C1 segment of cervical spinal cord (tissue), 14 donors: ENCODE measurements at places on chromosomes 3 and 15.

DNA sequence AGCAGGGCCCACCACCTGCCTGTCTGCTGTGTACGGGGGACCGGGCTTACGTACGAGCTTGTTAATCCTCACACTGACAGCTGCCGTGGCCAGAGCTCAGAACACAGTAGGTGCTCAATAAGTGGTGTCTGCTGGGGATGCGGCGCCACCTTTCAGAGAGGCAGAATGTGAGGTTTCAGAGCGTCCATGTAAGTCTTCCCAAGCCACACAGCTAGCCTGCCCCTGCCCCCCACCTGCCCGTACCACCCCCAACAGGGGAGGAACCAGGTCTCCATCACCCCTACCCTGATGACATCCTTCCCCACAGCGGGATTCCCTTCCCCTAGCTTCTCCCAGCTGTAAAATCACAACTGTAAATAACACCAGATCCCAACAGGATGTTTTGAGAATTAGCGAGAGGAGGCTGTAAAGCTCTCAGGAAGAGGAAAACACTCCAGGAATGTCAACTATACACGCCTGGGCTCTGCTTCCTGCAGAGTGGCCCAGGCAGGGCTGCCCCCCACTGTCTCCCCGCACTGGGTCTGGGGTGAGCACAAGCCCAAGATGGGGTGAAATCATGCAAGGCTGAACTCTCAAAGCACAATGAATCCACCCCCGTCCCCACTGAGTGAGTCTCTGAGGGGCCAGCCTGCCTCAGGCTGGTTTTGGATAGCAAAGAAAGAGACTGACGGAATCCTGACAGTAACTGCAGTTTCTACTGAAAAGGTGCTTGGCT is 250.1 kb upstream of the LYSMD4 start:
- DNase-seq, result no peak

DNA sequence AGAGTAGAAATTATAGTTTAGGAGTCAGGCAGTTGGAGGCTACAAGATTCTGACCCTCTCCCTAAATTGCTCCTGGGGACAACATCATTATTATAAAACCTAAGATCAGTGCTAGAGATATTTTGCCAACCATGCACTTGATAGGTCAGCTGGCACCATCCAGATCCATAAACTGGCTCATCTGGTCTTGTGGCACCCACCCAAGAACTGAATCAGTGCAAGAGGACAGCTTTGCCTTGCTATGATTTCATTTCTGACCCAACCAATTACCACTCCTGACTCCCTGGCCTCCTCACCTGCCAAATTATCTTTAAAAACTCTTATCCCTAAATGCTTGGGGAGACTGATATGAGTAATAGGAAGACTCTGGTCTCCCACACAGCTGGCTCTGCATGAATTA is 461.1 kb upstream of the TGFBR2 start:
- DNase-seq, result no peak

DNA sequence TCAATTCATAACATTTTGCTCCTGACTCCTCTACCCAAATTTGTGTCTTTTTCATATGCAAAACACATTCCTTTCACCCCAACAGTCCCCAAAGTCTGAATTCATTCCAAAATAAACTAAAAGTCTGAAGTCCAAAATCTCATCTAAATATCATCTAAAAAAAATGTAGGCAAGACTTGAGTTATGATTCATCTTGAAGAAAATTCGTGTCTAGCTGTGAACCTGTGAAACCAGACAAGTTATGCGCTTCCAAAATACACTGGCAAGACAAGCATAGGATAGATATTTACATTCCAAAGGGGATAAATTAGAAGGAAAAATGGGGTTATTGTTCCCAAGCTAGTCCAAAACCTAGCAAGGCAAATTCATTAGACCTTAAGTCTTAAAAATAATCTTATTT is 1302.0 kb upstream of the GBE1 start:
- DNase-seq, result no peak

- peak; percentile 72 for DNase-seq
Observed at GRCh38 chr15:42494998-42495360, 455 bp upstream of the SNAP23 start.

DNA sequence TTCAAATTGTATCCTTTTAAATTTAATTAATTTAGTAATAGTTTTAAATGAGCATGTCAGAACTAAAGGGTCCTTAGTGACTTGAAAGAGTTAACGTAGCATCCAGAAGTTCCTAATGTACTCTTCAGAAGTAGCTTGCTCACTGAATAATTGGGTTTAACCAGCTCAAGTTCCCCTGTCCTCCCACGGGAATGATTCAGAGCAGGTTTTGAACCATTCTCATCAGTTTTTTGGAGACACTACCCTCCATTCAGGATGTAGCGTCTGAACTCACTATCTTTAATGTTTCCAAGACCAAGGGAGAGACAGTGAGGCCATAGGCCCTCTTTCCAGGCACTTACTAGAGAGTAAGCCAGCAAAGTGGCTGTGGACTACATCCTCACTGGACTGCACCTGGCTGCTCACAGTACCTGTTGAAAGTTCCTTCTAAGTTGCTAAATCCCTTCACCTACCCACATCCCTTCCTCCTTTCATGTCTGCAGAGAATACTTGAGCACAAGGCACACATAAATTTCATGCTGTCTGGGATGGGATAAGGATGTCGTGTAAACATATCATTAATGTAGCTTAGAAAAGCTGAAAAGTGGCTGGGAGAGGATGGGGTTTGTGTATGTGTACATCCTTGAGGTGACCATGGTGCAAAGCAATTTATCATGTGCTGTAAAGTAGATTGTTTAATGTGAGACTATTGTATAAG is 146.3 kb downstream of the PLCL2 start:
- DNase-seq, result no peak

GRCh38 chr3:65354880-65355279 is 667.1 kb upstream of the ADAMTS9 start:
- no peak for DNase-seq

- DNase-seq, result no peak
Observed at GRCh38 chr3:31432897-31433678, 99.6 kb upstream of the STT3B start.
